ENCODE measurements at places on chromosomes 6 and 20. TPM values are rescaled to one million over a fixed set of nuclear protein-coding genes. Genes with fewer than 3 reads are reported as not detected.

DNA sequence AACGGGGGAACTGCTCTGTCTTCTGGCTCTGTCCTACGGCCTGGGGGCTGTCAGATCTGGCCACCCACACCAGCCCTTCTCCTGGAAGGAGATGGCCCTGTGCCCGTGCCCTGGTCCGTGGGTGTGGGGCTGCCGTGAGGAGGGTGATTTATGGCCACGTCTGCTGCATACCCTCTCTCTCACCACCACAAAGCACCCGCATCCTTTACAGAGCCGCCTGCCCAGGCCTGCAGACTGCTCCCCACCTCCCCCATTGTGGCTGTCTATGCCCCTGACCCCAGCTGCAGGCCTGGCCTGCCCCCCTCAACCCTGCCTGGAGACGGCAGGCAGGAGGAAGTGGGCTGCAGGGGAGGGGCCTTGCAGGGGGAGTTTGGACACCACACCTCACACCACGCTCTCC, 72.7 kb upstream of the GATA5 start:
- DNase-seq = no peak
- no peak overlapping the region for H3K27ac ChIP-seq
- no peaks in the 10 kb centered on the region for H3K27me3 ChIP-seq
- H3K36me3 ChIP-seq = no peaks in the 10 kb centered on the region

- no peak overlapping the region for H3K27ac ChIP-seq
- DNase-seq = no peak
- H3K4me1 ChIP-seq = no peaks in the 10 kb centered on the region
- no peaks in the 10 kb centered on the region for H3K36me3 ChIP-seq
These were observed 92.8 kb downstream of the ATRN start for GRCh38 chr20:3563548-3564177.

GRCh38 chr6:139744891-139745290, 370.4 kb upstream of the CITED2 start:
- DNase-seq = no peak
- H3K27ac ChIP-seq = no peak overlapping the region
- H3K36me3 ChIP-seq = no peaks in the 10 kb centered on the region
- H3K27me3 ChIP-seq = no peaks in the 10 kb centered on the region

HEY2 gene
- total RNA-seq = 4.1 TPM

DNA sequence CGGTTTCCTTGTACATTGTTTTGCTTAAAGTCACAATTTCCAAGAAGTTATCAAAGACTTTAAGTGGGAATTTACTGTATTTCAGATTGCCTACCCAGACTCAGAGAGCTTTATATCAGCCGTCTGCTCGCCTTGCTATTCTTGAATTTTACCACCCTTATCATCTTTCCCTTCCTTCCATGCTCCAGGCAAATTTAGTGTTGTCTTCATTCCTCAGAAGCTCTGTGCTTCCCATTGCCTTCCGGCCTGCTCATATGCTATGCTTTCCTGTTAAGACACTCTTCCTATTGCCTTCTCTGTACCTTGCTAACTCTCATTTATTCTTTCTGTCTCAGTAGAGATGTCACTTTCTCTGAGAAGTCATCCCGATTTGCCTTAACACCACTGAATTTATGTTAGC, 52.1 kb downstream of the CD2AP start:
- no peaks in the 10 kb centered on the region for H3K36me3 ChIP-seq
- H3K4me3 ChIP-seq = no peak overlapping the region
- no peak for DNase-seq
